ENCODE measurements at places on chromosomes 4 and X.
A peak's percentile ranks its signal among the peaks of the same experiment; 100 is the strongest.

DNA sequence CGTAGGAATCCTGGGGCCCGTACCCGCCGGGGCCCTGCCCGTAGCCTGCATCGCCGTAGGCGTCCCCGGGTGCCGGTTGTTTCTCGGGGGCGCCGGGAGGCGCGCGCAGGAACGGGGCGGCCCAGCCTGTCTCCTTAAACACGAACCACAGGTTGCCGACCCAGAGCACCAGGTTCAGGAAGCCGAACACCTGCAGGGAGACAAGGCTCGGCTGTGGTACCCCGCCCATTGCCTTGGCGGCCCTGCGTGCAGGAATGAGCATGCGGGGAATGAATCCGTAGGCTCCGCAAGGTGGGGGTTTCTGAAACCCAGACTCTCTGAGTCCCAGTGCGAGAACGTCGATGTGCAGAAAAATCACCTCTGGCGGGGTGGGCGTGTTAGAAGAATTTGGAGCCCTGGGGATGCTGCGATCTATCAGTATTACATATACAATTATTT, 5.4 kb upstream of the PRICKLE3 start:
- DNase-seq: no peak

DNA sequence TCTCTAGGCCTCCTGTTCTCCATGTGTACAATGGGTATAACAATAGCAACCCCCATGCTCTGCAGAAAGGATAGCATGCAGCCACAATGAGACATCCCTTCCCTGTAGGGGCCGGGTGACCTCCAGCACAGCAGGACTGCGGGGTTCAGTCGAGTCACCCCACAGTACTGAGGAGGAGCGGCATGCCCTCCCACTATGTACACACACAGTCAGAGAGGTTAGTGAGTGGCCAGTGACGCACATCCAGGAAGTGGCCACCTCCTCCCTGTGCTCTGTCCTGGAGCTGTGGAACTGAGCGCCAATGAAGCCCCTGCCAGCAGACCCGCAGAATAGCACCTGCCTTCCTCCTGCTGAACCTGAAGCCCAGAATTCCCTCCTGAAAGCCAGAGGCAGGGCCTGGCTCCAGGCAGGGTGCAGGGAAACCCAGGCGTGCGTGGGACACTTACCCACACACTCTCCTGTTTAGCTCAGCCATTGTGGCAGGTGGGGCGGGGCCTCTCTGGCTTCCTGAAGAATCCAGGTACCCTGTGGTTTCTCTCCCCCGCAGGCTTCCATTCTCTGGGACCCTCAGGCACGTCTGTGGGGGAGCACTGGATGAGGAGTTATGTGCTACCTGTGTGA, 50.0 kb downstream of the WFS1 start:
- no peak for DNase-seq

- no peak for DNase-seq
Observed at GRCh38 chr4:8152090-8152864, 6.3 kb downstream of the ABLIM2 start.

GRCh38 chr4:125991398-125991797, 676.6 kb downstream of the FAT4 start:
- no peak for DNase-seq

DNA sequence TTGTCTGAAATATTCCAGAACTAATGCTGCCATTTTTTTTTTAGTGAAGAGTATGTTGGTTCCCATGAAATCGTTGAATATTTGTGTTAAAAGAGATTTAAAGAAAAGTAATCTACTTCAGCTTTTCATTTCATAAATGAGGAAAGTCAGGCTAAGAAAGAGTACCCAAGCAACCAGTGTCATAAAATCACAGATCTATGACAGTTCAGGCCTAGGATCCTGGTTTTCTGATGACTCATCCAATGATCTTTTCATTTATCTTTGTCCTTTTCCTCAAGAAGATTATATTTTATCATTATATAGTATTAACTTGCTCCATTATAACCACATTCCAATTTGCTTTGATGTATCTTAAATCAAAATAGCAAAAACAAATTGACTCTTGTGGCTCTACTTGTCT, 139.4 kb upstream of the HCCS start:
- no peak for DNase-seq

DNA sequence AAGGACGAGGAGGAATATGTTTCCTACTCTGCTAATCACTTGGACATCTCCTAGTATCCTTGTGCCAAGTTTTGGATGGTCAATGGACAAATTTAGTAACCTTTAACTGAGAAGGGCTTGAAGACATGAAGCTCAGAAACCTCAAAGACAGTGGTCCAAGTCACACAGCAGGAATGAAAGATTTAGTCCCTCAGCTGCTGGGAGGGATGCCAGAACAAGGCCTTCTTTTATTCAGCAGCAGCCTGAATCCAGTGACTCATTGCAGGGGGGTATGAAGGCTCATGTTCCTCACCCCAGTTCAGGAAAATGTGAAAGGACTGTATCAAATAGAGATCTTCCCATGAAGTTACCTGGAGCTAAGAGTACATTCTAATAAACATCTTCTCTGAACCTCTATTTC, 214.9 kb upstream of the UGT8 start:
- DNase-seq: peak; percentile 75

GRCh38 chr4:182427554-182427953, 184.4 kb downstream of the TENM3 start:
- no peak for DNase-seq

GRCh38 chr4:3303923-3304710, 11.3 kb downstream of the RGS12 start:
- DNase-seq: no peak

DNA sequence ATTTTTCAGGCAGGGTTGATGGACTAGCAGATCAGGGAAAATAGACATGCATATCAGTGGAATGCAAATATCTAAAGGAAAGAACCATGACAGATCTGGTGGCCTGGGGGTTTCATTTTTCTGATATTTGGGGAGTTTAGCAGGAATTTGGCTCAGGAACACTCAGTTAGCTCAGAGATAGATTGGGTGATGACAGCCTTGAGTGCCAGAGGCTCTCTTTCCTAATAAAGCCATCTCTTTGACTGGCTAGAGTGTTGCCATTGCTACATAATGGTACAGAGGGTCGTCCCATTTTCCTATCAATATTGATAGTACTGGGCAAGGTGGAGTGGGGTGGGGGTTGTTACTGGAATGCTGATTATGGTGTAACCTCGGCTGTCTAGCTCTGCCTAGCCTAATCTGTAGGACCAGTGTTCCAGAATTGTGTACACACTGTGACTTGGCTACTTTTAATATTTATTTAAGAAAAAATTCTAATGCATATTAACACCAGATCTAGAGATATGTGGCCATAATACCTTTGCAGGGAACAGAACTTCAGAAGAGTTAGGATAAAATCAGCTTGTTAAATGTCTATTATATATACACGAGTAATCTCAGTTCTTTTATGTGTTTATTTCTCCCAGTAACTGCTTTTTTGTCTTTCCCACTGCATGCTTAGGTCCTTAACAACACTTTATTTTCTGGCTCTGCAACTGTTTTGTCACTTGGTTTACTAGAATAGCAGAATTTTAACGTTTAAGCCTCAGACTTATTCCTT, 145.0 kb upstream of the SPOCK3 start:
- DNase-seq: no peak
